ENCODE measurements at places on chromosomes 5 and 9.
A peak's percentile ranks its signal among the peaks of the same experiment; 100 is the strongest.

DNA sequence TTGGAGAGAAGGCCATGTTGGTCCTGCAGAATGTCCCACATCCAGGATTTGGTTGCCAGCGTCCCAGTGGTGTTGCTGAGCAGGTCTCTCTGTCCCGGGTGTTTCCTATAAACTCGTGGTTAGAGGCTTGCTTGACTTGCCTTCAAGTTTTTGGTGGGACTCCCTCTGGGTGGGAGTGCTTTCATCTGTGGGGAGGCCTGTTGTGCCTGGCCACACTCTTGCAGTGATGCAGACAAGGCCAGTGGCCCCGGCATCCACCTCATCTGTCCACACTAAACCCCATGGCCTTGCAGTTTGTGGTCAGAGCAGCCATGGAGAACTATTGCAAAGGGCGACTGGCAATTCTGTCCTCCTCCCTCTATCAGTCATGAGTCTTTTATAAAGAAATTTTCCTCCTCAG, 71.8 kb downstream of the PHF2 start:
- no peak for DNase-seq

DNA sequence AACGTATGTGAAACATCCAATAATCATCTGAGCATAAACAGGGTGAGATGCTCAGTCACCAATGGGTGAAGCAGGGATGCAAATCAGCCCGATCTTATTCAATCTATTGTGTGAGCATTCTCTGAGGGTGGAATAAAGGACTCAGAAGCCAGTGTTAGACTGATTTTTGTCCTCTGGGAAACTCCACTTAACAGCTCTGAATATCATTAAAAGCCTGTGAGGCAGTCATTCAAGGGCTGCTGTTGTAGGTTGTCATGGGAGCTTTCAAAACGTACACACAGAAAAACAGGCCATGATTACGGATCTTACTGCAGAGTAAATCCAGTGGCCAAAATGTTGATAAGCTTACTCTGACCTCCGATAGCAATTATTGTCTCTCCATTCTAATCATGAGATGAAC, 266.5 kb upstream of the EFNA5 start:
- peak; percentile 7 for DNase-seq

- peak; percentile 18 for DNase-seq
Observed at GRCh38 chr5:114449860-114450421, 88.1 kb downstream of the KCNN2 start.

DNA sequence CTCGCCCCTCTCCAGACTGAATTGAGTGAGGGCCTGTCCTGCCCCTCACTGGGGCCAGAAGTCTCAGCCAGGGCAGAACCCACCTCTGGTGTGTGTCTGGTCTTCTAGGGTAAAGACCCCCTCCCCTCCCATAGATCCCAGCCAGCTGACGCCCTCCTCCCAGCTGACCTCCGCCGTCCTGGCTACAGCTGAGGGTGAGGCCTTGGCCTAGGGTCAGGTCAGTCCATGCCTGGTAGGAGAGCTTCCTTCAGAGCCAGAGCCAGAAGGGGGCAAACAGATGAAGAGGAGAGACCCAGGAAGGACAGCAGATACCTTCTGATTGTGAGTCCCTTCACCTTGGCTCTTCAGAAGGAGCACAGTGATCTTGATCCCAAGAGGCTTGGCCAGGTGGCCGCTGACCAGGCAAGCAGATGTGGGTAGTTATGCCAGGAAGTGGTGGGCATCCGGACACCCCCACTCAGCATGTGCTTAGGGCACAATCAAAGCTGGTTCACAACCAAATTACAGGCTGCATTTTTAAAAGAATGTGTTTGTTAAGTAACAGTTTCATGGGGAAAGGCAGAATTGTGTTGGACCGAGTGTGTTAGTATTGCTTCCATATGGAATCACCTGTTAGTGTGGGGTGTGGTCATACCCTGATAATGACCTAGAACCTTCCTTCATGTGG, 29.9 kb downstream of the JADE2 start:
- DNase-seq = no peak

DNA sequence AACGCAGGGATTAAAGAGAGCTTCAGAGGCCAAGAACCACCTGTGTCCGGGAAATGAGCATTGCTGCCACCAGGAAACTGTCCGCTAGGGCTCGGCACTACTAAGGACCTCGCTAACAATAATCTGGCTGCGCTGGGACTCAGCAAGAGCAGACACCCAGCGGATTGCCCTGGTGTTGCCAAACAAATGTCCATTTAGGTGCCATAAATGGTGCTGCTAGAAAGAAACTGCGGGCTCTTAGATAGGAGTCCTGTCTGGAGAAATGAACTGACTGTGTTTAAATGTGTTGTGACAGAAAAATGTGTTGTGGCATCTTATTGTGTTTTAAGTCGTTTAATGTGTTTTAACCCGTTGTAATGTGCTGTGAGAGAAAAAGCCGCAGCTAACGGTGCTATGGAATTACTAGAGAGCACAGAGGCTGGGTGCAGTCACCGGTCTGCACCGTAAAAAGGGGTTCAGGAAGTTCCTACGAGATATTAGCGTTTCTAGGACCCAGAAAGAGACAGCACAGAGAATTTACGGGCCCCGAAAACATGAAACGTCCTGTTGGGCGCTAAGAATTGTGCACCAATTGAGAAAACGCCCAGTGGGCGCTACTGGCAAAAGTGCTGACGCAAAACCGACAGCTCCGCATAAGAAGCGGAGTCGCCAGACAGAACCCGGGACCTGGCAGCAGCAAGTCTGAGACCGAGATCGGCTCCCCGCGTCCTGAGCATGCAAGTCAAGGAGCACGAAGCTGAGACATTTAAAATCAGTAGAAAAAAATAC, 90.6 kb downstream of the ANXA2R start:
- no peak for DNase-seq

GRCh38 chr5:41686191-41686590, 175.8 kb upstream of the PLCXD3 start:
- no peak for DNase-seq

DNA sequence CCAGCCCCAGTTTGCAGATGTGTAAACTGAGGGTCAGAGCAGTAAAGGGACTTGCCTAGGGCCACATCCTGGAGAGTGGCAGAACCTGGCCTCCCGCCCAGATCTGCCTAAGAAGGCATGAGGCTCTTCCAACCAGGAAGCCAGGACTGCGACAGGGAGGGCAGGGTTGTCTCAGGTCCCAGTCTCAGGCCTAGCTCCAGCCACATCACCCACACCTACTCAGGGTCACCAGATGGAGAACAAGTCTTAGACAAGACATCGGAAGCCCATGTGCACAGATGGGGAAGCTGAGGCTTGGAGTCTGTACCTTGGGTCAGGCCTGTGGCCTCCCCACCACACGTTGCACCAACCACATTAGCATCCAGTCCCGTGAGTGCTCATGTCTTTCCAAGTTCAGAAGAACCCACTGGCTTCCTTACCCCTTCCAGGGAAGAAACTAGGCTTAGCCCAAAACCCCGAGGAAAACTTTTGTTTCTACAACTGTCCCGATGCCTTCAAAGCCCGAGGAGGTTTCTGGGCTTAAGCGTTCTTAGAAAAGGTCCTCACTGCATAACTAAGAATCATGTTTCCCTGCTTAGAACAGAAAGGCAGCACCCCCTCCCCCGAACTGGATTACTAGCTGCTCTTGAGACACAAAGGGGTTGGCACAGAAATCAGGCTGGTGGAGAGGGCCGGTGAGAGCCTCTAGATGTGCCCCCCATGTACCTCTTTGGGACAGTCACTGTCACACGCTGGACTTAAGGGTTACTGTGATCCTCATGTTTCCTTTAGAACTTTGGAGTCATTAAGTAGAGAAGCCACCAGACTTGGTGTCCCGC, 2.2 kb downstream of the FAM78A start:
- DNase-seq = no peak

- no peak for DNase-seq
Observed at GRCh38 chr5:2735996-2736395, 15.5 kb downstream of the IRX2 start.

- DNase-seq = no peak
Observed at GRCh38 chr5:178730940-178731265, 444 bp upstream of the ZNF354A start.

DNA sequence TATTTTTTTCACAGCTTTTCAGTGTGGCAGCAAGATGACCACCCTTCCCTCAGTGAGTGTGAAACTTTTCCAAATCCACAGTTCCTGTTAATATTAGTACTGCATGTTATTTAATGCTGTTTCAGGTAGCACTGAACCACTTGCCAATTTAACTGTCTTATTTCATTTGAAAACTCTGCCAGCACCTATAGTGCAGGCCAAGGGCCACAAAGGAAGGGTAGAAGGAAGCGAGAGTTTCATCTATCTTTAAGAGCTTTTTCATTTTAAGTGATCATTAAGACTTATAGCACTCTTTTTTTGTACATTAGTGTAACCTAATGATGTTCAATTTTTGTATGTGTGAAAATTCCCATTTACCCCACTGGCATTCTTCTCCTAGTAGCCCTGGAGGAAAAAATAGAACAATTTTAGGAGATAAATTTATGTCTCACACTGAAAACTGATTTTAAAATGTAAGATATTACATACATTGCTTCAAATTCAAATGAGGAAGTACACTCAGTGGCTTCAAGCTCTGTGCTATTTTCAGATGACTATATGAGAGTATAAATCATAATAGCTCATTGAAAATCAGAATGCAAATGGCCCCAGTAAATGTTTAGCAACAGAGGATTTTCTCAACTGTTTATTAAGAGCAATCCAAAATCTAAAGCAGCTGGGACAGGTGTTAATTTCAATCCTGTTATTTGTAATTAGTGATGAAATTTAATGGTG, 820.5 kb downstream of the PTPRD start:
- DNase-seq = no peak

GRCh38 chr5:159975462-159976019, 33.4 kb upstream of the TTC1 start:
- no peak for DNase-seq

- peak; percentile 19 for DNase-seq
Observed at GRCh38 chr9:17847908-17848307, 269.0 kb downstream of the SH3GL2 start.

GRCh38 chr9:8389531-8389930, 590.0 kb upstream of the DMAC1 start:
- DNase-seq = no peak

DNA sequence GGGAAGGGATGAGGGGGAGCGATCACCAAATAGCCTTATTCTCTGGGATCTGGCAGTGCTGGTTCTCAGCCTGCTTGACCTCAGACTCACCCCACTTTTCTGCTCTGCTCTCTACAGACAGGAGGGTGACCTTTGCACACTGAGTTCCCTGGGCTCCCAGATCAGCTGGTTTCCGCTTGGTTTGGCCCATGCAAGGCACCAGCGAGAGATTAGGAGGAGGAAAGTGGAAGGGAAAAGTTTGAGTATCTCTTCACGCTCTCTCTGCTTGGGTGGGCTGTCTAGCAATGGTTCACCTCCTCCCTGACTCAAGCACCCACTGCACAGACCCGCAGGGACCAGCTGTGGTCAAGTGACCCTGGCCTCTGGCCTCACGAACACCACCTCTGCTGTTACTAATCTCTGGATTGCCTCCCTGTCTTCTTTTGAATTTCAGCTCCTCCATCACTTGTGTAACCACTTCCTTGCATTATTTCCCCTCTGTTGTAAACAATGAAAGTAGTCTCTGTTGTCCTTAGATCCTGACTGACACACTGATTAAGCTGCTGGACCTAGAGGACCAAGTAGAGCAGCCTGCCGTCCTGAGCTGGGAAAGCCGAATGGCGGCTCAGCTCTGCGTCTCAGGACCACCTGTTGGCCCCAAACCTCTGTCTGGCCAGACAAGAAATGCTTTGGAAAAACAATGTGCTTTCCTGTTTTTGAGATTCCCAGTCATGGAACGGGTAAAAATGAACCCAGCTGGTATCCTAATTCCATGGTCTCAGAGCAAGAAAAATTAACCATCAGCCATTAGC, 186.6 kb downstream of the CRB2 start:
- DNase-seq = no peak

DNA sequence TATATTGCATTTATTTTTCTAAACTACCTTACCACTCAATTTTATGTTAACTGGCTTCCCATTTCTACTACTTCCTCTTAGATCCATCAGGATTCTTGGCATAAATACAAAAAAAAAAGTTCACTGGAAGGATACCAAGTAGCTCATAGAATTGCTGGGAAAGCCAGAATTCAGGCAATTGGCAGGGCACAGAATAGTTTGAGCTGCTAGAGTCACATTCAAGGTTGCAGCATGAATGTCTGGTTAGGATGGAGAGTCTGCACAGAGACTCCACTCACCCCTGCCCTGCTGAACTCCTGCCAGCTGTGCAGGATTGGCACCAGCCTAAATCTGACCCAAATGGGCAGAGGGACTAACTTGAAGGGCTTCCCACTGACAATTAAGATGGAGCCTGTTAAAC, 4.9 kb upstream of the AMACR start:
- no peak for DNase-seq

DNA sequence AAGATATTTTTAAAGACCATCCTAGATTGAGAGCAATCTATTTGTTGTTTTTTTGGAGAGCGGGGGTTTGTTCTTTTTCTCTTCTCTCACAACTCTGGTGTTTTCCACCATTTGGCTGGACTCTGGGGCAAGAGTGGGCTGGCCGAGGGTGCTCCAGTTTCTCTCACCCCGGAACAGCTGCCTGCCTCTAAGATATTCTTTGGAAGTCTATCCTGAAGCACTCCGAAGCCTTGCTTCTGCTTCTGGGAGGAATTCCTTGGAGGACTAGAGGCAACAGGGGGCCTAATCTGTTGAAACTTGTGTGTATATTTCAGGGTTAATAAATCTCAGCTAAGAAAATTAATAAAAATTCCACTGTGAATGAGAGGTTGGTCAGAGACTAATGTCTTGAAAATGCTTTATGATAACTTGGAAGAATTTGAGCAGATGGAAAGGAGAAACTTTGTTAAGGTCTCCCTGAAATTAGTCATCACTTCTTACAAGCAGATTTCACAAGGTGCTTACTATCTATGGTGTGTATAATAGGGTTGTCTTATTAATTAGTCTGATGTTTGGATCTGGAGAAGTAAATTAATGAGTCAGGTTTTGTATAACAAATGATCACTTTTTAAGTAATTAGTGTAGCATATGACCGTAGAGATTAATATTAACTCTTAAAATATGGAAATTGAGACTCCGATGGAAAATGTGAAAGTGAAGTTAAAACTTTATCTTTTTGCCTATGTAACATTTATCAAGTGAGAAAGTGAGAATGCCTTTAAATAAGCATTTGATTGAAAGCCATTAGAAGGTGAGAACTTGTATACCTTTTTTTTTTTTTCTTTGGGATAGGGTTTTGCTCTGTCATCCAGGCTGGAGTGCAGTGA, 4.0 kb downstream of the MAN2A1 start:
- DNase-seq = no peak

DNA sequence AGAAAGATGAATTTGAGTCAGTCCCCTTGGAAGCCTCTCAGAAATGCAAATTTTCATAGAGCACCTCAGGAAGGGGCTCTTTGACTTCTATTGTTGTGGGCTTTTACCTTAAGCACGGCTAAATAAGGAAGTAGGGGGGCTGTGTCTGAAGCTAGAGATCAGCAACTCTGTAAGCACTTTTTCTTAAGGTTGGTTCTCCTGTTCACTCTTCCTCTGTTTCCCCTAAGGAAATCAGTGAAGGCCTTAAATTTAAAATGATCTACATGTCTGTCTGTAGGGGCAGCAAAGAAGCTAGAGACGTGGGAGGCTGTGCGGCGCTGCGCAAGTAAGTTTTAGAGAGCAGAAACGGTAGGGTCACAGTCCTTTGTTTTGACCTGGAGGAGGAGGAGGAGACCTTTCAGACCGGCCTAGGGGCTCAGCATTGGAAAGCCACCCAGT, 1.2 kb upstream of the CDC14B start:
- no peak for DNase-seq

GRCh38 chr5:150052956-150053712, 33.2 kb downstream of the CSF1R start:
- no peak for DNase-seq
